Urothelium cell line (cell line): ENCODE measurements at places on chromosomes 12 and 14.
A peak's percentile ranks its signal among the peaks of the same experiment; 100 is the strongest.

DNA sequence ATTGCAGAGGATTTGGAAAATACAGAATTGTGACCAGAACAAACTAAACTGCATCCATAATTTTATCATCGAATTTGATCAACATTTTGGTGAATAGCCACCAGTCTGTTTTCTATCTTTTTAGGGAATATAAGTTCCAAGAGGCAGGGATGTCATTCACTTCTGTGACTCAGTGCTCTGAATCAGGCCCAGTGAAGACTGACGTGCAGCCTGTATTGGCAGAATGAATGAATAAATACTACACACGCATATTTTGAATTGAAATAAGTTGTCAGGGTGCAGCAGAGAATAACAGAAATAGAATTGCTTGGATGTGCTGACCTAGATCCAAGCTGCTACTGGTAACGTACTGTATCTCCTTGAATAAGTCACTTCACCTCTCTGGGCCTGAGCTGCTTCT is 1.3 kb upstream of the EMP1 start:
- DNase-seq, result no peak

DNA sequence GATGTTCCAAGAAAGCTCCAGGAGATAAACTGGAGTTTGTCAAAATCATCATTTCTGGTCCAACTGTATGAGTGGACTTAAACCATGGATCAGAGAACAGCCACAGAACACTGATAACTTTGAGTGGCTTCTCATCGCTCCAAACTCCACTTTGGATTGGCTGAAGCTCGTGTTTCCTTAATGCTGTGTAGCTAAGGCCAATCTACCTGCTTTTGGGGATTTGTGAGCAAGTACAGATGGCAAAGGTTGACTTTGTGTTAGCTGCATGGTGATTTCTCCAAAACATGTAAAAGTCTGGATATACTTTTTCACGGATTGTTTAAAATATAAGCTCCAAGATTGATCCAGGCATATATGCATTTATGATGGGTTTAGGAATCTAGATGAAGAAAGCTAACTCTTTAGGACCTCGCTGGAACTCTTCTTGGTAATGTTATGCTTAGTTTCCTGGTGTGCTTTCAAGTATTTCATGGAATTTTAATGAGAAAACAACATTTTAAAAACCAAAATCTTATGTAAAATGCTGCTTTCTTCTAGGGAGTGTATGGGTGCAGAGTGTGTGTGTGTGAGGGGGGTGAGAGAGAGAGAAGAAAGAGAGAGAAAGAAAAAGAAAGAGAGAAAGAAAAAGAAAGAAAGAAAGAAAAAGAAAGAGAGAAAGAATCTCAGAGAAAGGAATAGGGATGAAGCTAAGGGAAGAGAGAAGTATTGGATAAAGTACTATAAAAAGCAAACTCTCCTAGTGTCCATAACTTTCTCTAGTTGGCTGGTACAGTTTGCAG is 11.6 kb upstream of the PAX9 start:
- DNase-seq, result no peak

GRCh38 chr12:10214895-10215267 is 2.2 kb downstream of the GABARAPL1 start:
- no peak for DNase-seq

DNA sequence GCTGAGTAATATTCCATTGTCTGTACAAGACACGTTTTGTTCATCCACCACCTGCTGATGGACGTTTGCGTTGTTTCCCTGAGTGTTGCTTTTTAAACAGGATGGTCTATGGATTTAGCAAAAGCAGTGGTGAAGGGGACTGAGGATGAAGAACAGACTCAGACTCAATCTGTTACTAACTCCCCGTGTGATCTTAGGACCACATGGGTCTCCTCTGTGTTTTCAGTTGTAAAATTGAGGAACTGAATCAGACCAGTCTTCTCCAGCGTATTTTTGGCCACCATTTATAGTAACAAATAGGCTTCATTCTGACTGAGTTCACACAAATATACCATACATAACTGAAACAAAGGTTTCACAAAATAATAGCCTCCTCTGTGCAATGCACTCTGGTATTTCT is 85.6 kb downstream of the FOXN3 start:
- no peak for DNase-seq

DNA sequence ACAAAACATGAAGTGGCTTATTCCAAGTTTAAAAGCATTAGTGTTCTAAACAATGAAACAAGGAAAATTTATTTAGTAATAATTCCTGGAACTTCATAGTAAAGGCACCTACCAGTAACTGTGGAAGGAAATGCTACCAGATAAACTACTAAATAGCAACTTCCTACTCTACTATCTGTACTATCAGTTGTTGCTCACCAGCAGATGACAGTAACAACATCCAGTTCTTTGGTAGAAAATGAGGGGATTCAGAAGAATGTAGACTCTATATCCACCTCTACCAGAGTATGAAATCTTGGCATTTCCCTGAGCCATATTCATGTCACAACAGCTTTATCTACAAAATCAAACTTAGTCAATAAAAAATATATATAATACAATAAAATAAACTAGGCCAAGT is 3.1 kb downstream of the ENTPD5 start:
- no peak for DNase-seq

DNA sequence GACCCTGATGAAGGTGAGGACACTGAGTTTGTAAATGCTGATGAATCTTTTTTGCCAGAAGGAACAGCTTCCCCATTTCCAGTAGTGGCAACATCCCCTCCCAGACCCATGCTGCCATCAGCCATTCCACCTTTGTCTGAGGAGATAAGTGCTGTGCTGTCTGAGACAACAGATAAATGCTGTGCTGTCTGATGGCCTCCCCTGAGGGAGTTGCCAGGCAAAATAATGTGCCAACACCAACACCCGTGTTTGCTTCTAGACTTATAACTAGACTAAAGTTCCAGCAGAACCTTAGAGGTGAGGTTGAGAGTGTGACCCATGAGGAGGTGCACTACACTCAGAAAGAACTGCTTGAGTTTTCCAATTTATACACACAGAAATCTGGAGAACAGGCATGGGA is 349.5 kb downstream of the C12orf75 start:
- DNase-seq, result no peak

- DNase-seq, result no peak
Measured at GRCh38 chr14:68491793-68492192, 301.1 kb downstream of the ZFP36L1 start.

- peak; percentile 35 for DNase-seq
Measured at GRCh38 chr12:51389302-51389999, 1.8 kb downstream of the GALNT6 start.

DNA sequence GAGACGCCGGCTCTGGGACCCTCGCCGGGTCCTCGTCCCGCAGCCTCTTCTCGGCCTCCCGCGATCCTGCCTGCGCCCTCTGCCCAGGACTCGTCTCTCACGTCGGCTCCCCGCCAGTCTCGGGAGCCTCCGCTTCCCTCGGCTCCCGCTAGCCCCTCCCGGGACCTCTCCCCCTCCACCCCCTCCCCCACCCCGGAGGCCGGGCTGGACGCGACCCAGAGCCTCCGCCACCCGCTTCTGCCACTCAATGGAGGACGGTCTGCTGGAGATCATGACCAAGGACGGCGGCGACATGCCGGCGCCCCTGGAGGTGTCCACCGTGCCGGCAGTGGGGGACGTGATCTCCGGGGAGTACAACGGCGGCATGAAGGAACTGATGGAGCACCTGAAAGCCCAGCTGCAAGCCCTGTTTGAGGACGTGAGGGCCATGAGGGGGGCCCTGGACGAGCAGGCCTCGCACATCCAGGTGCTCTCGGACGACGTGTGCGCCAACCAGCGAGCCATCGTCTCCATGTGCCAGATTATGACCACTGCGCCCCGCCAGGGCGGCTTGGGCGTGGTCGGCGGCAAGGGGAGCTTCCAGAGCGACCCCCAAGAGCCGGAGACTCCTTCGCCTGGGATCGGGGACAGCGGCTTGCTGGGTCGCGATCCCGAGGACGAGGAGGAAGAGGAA is 568 bp downstream of the CCDC184 start:
- no peak for DNase-seq

- no peak for DNase-seq
Measured at GRCh38 chr14:95341115-95341514, 21.4 kb upstream of the CLMN start.

DNA sequence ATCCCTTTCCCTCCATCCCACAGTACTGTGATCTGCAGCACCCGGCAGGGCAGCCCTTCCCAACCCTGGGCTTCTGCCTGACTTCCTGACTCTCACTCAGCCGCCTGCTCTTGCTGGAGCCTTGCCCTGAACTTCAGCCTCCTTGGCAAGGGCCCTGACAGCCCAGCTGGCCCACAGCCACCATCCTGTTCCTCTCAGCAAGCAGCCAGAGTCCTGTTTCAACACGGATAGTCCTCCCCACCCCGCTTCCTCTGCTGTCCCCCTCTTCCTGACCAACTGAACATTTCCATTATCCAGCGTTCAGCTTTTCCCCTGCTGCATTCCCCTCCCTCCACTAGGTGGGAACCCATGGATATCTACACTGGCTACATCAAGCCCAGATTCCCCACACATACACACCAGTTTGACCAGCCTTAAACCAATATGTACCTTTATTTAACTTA is 74.0 kb upstream of the MDM1 start:
- DNase-seq, result peak; percentile 16

DNA sequence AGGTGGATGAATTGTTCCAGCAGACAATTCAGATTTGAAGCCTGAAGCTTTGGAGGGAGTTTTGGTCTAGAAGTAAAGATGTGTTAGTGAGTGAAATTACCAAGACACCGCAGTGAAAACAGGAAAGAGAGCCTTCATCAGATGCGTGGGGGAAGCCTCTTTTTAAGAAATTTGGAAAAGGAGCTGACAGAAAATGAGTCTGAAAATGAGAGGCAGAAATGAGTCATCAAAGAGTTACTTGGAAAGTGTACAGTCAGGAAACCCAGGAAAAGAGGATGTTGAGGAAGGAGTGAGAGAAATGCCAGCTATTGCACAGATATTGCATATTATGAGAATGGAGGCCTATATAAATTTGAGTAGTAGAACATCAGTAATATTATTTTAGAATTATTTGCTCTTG is 520.7 kb downstream of the NRXN3 start:
- DNase-seq, result no peak

GRCh38 chr14:30373526-30373925 is 185.4 kb upstream of the G2E3 start:
- no peak for DNase-seq

DNA sequence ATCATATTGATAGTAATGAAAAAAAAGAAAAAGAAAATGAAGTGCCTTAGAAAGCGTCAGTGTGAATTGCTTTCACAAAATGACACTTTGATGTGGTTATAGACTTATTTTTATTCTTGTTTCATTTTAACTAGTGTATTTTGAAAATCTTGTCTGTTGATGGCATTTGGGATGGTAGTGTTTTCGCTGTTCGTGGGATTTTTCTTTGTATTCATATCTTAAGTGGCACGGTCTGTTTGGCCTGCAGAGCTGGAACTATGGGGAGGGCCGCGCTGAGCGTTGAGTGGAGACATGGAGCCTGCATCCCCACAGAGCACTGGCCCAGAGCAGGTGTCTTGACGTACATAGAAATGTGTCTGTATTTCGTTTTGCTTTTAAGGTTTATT is 61.6 kb downstream of the WDR20 start:
- no peak for DNase-seq

GRCh38 chr12:81723361-81723760 is 35.8 kb downstream of the PPFIA2 start:
- no peak for DNase-seq

- no peak for DNase-seq
Measured at GRCh38 chr12:118984161-118984943, 3.0 kb downstream of the SRRM4 start.

- DNase-seq, result peak; percentile 99
Measured at GRCh38 chr14:69005432-69006148, 26.5 kb upstream of the ACTN1 start.

- no peak for DNase-seq
Measured at GRCh38 chr12:105939181-105939721, 199.5 kb downstream of the NUAK1 start.

- DNase-seq, result peak; percentile 93
Measured at GRCh38 chr12:6167327-6168280, 32.6 kb upstream of the CD9 start.

- DNase-seq, result peak; percentile 93
Measured at GRCh38 chr12:53251477-53252348, 16.4 kb upstream of the ESPL1 start.

DNA sequence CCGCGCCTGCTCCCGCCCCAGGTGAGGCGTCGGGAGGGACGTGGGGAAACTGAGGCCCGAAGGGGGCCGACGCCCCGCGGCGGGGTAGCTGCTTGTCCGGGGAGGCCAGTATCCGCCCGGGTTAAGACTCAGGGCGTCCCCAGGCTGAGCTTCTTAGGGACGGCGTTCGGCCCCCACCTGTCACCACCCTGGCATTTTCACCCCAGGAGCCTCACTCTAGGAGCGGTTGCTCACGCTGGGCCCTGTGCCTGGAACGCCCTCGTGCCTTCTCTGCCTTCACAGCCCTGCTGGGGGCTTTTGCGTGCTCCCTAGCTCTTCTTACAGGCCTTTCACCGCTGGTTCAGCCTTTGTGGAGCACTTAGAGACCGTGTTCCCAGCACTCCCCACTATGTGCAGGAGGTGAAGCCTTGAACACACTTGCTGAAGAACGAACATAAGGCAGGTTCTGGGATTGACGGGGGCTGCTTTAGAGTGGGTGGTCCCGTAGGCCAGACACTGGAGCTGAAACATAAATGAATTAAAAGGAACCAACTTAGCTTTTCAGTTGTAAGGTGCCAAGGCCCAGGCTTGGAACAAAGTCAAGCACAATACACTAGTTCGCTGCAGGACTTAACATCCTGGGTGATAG is 601 bp downstream of the ZNF839 start:
- DNase-seq, result peak; percentile 9

GRCh38 chr12:83800022-83800421 is 1112.6 kb downstream of the SLC6A15 start:
- DNase-seq, result no peak

- peak; percentile 33 for DNase-seq
Measured at GRCh38 chr14:52551696-52552062, 626 bp downstream of the TXNDC16 start.

- no peak for DNase-seq
Measured at GRCh38 chr12:97324471-97324870, 138.1 kb upstream of the RMST start.

GRCh38 chr12:96295532-96296160 is 101.5 kb downstream of the ELK3 start:
- DNase-seq, result no peak

DNA sequence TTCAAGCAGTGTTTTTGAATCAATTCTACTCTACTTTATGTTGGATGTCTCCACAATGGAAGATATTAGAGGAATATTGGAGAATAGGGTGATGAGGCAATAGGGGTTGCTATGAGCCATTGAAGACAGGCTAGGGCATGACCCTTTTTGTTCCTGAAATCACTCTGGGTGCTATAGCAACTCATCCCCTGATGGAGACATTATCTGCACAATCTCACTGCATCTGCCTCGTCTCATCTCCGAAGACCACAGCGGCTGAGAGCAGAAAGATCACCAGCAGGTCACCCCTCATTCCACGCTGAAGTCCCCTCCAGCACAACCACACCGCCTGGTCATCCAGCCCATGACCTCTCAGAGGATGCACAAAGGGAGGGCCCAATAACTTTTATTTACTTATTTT is 150.4 kb upstream of the TMEM132C start:
- no peak for DNase-seq
